ENCODE measurements at places on chromosomes 16 and 17. TPM values are rescaled to one million over a fixed set of nuclear protein-coding genes. Genes with fewer than 3 reads are reported as not detected.

The PRR35 gene
- 0.20 TPM for total RNA-seq

The MRPL10 gene
- total RNA-seq: 144 TPM

The IGF2BP1 gene
- total RNA-seq: not detected

DNA sequence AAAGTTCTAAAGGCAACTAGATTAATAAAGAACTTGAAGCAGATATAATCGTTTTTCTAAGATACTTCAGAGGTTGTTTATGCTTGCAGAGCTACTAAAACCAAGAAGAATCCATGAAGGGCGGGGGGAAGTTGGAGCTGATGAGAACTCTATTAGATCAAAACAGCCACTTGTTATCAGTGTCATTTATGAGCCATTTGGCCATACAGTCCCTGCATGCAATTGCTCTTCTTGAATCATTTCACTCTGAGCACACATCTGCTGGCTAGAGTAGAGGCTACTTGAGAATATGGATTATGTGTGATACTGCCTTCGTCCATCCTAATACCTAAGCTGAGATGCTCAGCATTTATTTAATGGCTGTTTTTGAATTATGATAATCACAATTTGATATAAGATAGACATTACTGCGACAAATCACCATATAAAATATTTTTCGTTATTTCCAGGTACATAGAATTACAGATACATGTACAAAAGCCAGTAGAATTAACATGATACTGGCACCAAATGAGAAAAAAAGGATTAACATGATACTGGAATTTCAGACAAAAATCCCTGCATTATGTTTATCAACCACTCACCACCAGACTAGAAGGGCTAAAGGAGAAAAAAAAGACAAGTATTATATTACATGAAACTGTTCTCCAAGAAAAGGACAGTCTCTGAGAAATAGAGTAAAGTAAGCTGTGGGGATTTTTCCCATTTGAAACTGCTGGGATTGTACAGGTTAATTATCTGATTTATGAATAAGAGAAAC, 64.5 kb downstream of the TEX2 start:
- no peaks in the 10 kb centered on the region for H3K27me3 ChIP-seq
- no peak for DNase-seq
- no peaks in the 10 kb centered on the region for H3K36me3 ChIP-seq
- H3K4me3 ChIP-seq: no peak overlapping the region
